ENCODE measurements at places on chromosomes 16 and 17.
A peak's percentile ranks its signal among the peaks of the same experiment; 100 is the strongest.

GRCh38 chr17:35906926-35907637 lies 23.5 kb downstream of the RDM1 start:
- DNase-seq, result no peak
- no peaks in the 10 kb centered on the region for H3K4me1 ChIP-seq
- no peak overlapping the region for H3K4me3 ChIP-seq
- H3K36me3 ChIP-seq, result no peaks in the 10 kb centered on the region
- H3K27ac ChIP-seq, result no peak overlapping the region

DNA sequence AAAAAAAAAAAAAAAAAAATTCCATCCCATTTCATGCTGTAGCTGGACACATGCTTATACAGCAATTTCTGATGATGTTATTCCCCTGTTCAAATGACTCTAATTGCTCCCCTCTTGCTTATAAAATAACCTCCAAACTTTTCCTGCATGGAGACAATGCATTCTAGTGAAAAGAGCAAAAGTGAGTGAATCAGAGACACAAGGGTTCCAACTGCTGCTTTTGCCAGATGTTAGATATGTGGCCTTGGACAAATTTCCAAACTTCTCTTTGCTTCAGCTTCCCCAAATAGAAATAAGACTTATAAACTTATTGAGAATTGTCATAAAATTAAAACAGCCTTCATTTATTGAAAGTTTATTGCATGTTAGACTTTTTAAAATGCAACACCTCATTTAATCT lies 65.0 kb upstream of the AXIN2 start:
- H3K27ac ChIP-seq, result no peak overlapping the region
- no peak for DNase-seq
- H3K4me3 ChIP-seq, result no peak overlapping the region
- H3K36me3 ChIP-seq, result no peaks in the 10 kb centered on the region

GRCh38 chr16:4293822-4294457 lies 21.1 kb upstream of the TFAP4 start:
- no peaks in the 10 kb centered on the region for H3K27me3 ChIP-seq
- no peaks in the 10 kb centered on the region for H3K36me3 ChIP-seq
- peaks cover 32% of the 10 kb centered on the region for H3K4me1 ChIP-seq
- DNase-seq, result peak; percentile 76

GRCh38 chr16:83312718-83313245 lies 495.0 kb upstream of the HSBP1 start:
- no peaks in the 10 kb centered on the region for H3K27me3 ChIP-seq
- no peaks in the 10 kb centered on the region for H3K36me3 ChIP-seq
- no peak overlapping the region for H3K4me3 ChIP-seq
- no peak for DNase-seq

GRCh38 chr17:30290696-30291542 lies 825 bp downstream of the BLMH start:
- DNase-seq, result peak; percentile 43
- no peaks in the 10 kb centered on the region for H3K27me3 ChIP-seq
- peaks cover 11% of the 10 kb centered on the region for H3K4me1 ChIP-seq
- peak overlapping the region; percentile 88 for H3K4me3 ChIP-seq

GRCh38 chr17:48330421-48330820 lies 99.6 kb downstream of the SKAP1 start:
- no peak overlapping the region for H3K4me3 ChIP-seq
- H3K36me3 ChIP-seq, result no peaks in the 10 kb centered on the region
- peaks cover 8% of the 10 kb centered on the region for H3K27me3 ChIP-seq
- no peaks in the 10 kb centered on the region for H3K4me1 ChIP-seq
- no peak overlapping the region for H3K27ac ChIP-seq

DNA sequence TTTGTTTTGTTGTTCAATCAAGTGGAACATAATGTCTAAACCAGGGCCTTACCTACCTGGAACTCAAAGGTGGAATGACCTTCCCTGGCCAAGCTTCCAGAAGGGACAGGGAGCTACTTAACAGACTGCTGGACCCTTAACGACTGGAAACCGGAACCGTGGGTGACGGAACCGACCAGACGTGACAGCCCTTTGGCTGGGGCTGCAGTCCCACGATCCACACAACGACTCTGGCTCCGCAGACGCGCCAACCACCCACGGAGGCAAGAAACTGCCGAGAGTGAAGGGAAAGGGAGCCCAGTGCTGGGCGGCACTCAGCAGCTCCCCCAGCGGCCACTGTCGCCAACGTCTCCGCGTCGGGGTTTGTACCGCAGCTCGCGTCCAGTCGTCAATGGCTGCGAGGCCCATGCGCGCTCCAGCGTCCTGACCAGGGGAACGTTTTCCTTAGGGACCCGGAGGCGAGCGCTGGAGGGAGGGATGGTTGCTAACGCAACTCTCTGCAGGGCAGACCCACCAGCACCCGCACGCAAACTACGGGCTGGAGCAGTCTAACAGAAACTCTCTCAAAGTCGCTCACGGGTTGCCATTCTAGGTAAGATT lies 5.5 kb upstream of the KIF22 start:
- no peaks in the 10 kb centered on the region for H3K27me3 ChIP-seq
- H3K36me3 ChIP-seq, result no peaks in the 10 kb centered on the region
- DNase-seq, result peak; percentile 94
- H3K4me3 ChIP-seq, result no peak overlapping the region

DNA sequence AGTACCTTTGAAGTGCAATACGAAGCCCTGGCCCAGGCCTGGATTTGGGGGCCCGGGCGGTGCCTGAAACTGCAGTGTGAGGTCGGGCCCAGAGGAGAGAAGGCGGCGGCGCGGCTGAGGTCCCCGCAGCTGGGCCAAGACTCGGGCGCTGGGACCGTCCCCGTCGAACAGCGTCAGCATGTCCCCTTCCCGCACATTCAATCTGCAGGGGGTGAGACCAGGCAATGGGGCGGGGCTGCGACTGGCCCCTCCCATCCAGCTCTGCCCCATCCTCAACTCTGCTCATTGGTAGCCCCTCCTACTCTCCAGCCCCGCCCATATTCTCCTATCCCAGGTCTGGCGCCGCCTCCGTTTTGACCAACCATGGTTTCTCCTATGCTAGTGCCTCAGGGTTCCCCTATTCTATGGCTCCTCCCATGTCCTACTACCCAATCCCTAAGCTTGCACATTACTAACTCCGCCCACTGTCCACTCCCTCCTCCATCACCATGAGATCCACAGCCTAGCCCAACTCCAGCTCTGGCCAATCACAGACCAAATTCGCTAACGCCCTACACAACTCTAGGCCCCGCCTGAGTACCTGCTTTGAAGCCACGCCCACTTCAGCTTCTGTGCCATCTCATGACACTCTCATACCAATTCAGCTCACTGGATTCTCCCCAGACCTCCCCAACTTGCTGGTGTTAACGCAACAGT lies 14.4 kb upstream of the CDIPT start:
- H3K36me3 ChIP-seq, result no peaks in the 10 kb centered on the region
- no peak overlapping the region for H3K4me3 ChIP-seq
- H3K27me3 ChIP-seq, result peaks cover 14% of the 10 kb centered on the region
- H3K27ac ChIP-seq, result no peak overlapping the region
- H3K4me1 ChIP-seq, result peaks cover 7% of the 10 kb centered on the region
- DNase-seq, result peak; percentile 12

DNA sequence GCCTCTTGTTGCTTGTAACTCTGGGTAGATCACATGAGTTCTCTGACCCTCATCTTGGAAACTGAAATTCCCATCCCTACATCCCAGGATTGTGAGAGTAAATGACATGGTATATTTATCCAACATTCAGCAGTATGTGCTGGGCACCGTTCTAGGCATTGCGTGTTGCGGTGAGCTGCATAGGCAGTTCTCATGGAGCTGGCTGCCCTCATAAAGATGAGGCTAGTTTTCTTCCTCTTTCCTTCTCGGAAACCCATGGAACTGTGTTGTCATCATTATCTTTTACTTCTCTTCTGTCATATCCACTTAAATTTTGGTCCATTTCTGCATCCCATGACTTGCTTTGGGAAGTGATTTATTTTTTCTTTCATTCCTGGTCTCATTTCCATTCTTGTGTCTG lies 17.2 kb downstream of the CMIP start:
- H3K27ac ChIP-seq, result no peak overlapping the region
- no peak for DNase-seq
- H3K4me1 ChIP-seq, result peaks cover 40% of the 10 kb centered on the region
- H3K27me3 ChIP-seq, result no peaks in the 10 kb centered on the region
- H3K4me3 ChIP-seq, result no peak overlapping the region

DNA sequence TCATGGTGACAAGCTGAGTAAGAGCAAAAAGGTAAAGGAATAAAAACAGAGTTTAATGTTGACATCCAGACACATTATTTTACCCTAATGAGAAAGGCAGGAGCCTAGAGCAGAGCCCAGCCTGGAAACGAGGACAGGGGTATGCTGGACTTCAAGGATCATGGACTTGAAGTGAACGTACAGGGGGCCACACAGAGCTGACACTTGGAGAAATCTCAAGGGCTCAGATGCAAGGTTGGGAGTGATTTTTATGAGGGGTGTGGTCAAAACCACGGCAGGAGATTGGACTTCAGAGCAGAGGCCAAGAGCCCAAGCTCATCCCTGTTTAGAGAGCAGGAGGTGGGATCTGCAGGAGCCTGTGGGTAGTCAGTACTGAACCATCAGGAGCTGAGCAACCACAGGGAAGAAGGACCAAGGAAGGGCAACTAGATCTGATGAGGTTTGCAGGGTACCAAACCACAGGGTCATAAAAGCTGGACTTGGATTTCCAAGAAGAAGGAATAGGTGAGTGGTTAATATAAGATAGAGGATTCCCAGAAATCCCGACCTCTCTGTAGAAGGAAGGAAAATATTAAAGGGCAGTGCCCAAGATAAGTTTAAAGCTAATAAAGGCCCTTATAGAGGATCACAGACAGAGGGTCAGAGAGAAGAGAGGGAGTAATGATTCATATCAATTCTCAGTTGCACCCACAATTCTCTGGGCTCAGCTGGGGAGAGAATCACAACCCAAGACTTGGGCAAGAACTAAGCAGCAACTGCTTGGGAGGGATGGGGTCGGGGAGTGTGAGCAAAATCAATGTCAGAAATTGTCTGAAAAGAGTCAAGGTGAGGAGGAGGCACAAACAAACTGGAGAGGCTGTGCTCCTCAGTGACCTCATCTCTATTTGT lies 331.7 kb downstream of the SOX9 start:
- H3K27me3 ChIP-seq, result no peaks in the 10 kb centered on the region
- no peak overlapping the region for H3K27ac ChIP-seq
- no peak for DNase-seq
- H3K4me1 ChIP-seq, result peaks cover 7% of the 10 kb centered on the region
- no peak overlapping the region for H3K4me3 ChIP-seq

DNA sequence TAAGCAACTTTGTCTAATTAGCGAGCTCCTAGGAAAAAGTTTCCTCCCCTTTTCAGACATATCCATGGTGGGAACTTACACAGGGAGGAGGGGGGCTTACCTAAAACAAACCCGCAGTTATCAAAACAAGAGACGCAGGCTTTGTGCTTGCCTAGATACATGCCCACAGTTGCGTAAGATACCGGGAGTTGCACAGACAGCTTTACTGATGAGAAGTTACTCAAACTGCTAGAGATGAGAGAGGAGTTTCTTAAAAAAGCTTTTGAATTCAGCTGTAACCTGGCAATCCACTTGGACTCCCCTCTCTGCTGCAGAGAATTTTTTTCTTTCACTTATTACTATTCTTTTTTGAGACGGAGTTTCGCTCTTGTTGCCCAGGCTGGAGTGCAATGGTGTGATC lies 6.8 kb upstream of the ZP2 start:
- no peak overlapping the region for H3K4me3 ChIP-seq
- no peaks in the 10 kb centered on the region for H3K4me1 ChIP-seq
- DNase-seq, result no peak
- H3K27ac ChIP-seq, result no peak overlapping the region

GRCh38 chr16:86528061-86528929 lies 18.0 kb downstream of the FOXF1 start:
- H3K36me3 ChIP-seq, result no peaks in the 10 kb centered on the region
- DNase-seq, result no peak
- H3K4me1 ChIP-seq, result no peaks in the 10 kb centered on the region
- no peak overlapping the region for H3K4me3 ChIP-seq
- no peaks in the 10 kb centered on the region for H3K27me3 ChIP-seq

- no peak for DNase-seq
- no peaks in the 10 kb centered on the region for H3K27me3 ChIP-seq
- no peaks in the 10 kb centered on the region for H3K36me3 ChIP-seq
- no peak overlapping the region for H3K27ac ChIP-seq
- H3K4me1 ChIP-seq, result no peaks in the 10 kb centered on the region
Observed at GRCh38 chr16:84864326-84864955, 44.7 kb downstream of the CRISPLD2 start.

- H3K36me3 ChIP-seq, result no peaks in the 10 kb centered on the region
- no peak overlapping the region for H3K4me3 ChIP-seq
- H3K4me1 ChIP-seq, result no peaks in the 10 kb centered on the region
- H3K27ac ChIP-seq, result no peak overlapping the region
- no peak for DNase-seq
- H3K27me3 ChIP-seq, result no peaks in the 10 kb centered on the region
Observed at GRCh38 chr17:17509601-17510425, 13.6 kb upstream of the RASD1 start.

DNA sequence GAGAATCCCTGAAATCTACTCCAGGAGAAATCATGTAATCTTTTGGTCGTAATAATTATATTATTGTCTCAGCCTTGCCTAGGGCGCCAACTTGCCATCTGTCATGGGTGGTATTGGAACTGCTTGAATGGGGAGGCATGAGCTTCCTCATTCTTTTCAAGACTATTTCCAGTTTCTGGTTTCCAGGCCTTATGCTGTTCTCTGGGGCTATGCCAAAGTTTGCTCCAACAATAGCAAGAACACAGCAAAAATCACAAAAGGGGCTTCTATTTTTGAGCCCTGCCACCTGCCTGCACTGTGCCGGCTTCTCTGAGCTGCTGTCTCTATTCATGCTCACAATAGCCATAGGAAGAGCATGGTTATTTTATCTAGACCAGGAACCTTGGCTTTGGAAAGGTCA lies 111.7 kb downstream of the SPECC1 start:
- H3K27me3 ChIP-seq, result no peaks in the 10 kb centered on the region
- H3K4me3 ChIP-seq, result no peak overlapping the region
- H3K4me1 ChIP-seq, result no peaks in the 10 kb centered on the region
- no peak for DNase-seq
- H3K27ac ChIP-seq, result no peak overlapping the region
- no peaks in the 10 kb centered on the region for H3K36me3 ChIP-seq

DNA sequence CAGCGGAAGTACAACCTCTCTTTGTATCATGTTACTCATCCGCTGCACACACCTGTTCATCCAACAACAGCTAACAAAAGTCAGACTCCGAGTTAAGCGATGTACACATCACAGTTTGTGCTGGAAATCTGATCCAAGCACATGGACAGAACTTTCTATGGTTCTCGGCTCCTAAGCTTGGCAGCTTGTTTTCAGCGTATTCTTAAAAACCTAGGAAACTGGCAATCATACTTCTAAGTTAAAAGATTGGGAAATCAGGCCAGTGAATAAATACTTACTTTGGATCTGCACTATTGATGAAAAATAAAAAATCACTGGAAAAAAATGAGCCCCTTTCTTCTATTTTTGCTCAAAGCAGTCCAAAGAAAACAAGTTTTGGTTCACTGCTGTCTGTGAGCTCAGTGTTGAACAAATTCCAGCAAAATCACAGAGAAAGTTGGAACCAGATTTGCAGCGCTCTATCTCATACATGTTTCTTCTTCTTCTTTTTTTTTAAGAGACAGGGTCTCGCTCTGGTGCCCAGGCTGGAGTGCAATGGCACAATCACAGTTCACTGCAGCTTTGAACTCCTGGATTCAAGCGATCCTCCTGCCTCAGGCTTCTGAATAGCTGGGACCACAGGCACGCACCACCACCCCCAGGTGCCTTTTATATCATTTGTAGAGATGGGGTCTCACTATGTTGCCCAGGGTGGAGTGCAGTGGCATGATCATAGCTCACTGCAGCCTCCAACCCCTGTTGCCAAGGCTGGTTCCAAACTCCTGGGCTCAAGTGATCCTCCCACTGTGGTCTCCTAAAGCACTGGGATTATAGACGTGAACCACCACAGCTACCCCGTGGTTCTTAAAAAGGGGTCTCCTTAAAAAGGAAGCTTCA lies 71.6 kb upstream of the CREBBP start:
- H3K27ac ChIP-seq, result peak overlapping the region; percentile 96
- DNase-seq, result peak; percentile 51
- H3K36me3 ChIP-seq, result no peaks in the 10 kb centered on the region
- H3K4me3 ChIP-seq, result no peak overlapping the region

Data from thyroid gland (tissue), 4 donors.